ENCODE measurements at places on chromosomes 5 and 9.

DNA sequence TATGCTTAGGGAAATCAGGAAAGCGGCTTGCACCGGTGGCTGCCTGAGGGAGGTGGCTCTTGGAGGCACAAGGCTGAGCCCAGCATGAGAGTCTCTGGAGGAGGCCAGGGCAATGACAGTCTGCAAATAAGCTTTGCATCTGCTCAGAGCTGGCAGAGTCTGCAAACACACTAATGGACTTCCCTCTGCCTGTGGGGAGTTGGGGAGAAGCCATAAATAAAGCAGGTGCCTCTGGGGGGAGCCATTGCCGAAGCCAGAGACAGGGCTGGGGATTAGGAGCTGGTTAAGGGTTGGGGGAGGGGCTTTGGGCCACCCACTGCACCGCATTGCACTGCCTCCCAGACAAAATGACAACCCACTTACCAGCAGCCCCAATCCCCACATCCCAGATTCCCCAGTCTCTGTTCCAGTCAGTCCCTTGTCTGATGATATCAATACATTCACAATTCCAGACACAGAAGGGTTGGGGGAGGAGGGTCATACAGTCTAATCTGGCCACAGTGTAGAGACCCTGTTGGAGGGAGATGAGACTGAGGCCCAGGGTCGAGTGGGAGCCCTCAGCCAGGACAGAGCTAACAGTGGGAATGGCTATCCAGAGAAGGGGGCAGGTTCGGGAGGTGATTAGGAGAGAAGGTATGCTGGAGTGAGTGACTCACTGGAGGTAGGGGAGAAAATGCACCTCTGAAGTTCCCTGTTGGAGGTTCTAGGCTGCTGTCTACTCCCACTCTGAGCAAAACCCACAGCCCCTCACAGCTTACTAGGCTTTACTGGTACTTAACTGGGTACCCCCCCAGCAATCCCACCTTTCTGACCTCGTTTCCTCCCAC is 53.7 kb downstream of the PAX5 start:
- no peak for DNase-seq

GRCh38 chr5:17127743-17128231 is 89.6 kb upstream of the BASP1 start:
- DNase-seq: no peak

DNA sequence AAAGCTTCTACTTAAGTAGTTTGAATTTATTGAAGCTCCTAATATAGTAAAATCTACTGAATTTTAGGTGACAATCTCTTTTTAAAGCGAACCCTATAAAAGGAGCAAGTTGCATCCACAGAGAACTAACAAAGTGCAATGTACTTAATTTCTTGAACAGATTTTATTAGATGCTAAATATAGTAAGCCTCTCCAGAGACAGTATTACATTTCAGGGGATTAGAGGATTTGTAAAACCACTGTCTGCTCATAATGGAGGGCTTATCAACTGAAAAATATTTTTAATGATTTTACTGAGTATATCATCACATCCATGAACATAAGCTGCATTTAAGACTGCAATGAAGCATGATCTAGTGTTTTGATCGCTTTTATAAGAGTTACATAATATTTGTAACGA is 230.0 kb upstream of the EFNA5 start:
- no peak for DNase-seq

DNA sequence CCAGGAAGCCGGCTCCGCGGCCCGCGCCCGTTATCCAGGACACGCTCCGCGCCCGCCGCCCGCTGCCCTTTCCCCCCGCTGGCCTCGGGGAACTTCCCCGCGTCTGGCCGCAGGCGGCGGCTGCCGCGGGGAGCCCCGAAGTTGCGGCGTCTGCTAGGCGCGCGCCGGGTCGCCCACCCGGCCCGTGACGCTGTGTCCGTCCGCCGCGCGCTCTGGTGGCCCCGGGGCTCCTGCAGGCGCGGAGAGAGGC is 621 bp upstream of the GCNT4 start:
- DNase-seq: no peak

DNA sequence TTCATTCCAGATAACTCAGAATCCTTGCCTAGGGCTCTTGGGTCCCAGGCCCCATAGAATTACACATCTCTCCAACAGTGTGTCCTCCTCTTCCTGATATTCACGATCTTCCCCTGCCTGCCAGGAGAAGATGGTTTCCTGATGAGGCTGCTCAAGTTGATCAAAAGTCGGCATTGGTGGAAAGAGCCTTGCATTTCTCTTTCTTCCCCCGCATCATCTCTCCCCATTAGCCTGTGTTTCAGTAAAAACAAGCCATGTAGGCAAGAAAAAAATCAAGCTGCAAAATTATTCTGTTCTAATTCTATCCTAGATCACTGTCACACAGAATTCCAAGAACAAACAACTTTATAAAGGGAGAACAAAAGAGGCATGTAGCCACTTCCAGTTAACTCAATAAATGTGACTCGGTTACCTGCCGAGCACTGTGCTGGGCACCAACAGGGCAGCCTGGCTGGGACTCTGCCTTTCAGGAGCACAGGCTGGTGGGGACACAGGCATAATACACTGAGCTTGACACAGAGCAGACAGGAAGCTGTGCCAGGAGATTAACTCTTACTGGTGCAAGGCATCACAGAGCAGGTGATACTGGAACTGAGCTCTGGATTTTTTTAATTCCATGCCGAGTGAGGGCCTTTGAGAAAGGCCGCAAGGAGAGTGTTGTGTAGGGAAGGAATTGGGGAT is 25.6 kb downstream of the TMOD1 start:
- no peak for DNase-seq

DNA sequence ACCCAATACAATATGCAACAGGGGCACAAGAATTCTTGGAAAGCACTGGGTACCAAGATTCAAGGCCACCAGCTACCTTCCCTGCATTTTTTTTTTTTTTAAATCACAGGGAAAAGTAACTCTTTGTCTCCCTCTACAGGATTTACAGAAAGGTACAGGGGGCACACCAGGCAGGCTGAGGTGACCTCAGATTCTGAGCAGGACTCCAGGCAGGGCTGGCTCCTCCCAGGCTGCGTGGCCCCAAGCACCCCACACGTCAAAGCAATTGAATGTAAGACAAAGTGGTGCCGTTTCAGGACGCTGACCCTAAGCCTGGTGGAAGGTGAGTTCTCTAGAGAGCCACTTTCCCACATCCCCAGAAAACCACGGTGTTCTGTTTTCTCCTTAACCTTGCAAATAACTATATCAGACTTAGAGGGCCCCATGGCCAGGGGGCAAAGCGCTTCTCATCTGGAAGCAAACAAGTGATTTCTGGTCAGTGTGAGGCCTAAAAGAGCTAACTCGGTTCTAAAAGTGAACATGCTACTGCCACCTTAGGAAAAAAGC is 222.6 kb downstream of the ROR2 start:
- DNase-seq: peak; percentile 21

DNA sequence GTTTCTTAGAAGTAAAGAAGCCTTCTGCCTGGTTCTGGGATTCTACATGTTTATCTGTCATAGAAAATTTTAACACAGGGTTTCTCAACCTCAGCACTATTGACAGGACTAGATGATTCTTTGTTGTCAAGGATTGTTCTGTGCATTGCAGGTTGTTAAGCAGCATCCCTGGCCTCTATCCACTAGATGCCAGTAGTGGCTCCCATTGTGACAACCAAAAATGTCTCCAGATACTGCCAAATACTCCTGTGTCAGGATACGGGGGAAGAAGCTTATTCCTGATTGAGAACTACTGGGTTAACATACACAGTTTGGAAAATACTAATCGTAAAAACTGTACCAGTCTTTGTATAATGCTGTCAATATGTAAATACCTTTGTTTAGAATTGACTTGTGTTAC is 167.1 kb downstream of the NIPBL start:
- DNase-seq: no peak

DNA sequence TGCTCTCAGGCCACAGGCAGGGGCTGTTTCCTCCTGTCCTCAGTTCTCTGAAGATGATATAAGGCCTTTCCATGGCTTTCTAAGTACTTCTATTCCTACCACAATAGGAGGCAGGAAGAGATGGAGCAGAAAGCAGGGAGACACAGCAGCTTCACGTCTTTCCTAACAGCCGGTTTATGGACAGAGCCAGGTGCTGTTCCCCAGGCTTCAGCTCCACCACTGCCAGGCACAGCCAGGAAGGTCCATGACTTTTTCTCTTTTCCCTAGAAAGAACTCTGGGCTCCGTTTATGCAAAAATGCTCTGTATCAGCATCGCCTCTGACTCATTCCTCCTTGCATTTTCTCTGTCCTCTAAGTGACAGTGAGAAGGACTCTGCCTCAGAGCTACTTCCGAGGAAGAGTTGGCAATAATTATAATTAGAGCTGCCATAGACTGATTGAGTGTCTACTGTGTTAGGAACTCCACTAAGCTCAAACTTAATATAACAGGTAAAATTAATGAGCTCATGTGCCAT is 478.5 kb downstream of the RASEF start:
- DNase-seq: no peak

- no peak for DNase-seq
These were observed 7.3 kb downstream of the IRX1 start for GRCh38 chr5:3602785-3603502.

DNA sequence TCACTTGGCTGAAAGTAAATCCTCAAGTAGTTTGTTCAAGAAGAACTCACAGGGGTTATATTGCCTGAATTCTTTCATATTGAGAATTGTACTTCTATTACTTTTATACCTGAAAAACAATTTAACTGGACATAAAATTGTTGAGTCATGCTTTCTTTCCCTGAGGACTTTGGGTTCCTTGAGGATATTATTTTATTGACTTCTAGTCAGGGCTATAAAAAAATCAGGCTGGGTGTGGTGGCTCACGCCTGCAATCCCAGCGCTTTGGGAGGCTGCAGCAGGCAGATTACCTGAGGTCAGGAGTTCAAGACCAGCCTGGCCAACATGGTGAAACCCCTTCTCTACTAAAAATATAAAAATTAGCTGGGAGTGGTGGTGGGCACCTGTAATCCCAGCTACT is 17.9 kb upstream of the CDC42SE2 start:
- DNase-seq: no peak

- peak; percentile 56 for DNase-seq
These were observed 211.5 kb downstream of the SEC61B start for GRCh38 chr9:99433555-99433954.

GRCh38 chr5:58208674-58209073 is 251.2 kb downstream of the PLK2 start:
- DNase-seq: no peak

- no peak for DNase-seq
These were observed 2.1 kb downstream of the BRINP1 start for GRCh38 chr9:119366909-119367682.

- DNase-seq: no peak
These were observed 42.6 kb upstream of the APC start for GRCh38 chr5:112694853-112695709.

GRCh38 chr5:176888016-176888864 is 10.9 kb downstream of the HK3 start:
- no peak for DNase-seq

DNA sequence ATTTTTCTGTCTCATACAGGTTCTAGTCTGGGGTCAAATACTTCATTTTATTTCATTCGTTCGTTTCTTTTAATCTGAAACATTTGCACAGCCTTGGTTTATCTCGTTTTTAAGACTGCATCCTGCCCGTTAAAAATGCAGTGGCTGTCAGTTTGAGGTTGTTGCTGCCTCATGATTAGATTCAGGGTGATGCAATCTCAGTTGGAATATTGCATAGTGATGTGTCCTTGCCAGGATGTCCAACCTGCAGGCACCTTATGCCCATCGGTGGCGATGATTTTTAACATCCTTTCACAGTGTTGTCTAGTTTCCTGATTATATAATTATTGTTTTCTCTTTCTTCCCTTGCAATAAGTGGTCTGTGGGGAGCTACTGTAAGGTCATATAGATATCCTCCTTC is 45.1 kb downstream of the SH3GL2 start:
- no peak for DNase-seq

DNA sequence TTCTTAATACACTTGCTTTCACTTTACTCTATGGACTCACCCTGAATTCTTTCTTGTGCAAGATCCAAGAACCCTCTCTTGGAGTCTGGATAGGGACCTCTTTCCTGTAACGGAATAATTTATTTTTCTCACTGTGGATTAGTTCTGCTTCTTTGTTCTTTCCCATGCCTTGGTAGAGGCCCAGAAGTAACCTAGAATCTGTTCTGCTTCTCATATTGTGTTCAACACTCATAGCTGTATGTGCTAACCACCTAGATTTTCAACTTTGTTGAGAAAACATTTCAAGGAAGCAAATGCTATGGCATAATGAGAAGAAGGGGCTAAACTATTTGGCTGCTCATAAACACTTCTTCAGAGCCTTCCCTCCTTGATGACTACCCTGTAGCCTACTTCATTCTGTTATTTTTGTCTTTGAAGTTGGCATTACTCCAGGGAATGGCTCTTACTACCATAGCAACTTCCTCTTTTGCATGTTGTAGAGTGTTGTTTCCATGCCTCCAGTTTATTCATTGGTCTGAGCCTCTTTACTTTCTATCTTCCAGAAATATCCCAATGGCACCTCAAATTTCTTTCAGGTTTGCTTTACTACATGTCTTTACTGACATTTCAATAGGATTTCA is 74.3 kb downstream of the KIAA0825 start:
- no peak for DNase-seq

DNA sequence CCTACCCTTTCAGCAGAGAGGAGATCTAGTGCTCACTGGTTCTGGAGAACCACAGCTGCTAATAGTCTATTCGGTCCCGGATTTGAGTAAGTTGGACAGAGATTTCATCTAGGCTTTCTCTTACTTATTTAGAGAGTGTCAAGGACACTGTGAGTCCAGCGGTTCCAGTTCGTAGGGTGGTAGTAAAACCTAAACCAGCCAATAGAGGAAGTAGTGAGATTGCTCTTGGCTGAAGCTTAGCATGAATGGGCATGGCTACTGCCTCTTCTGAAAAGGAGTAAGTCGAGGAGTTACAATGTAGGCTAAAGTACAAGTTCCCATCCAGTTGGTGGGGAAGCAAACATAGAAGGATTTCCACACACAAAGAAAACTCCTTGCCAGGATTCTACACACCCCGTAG is 109.6 kb upstream of the MOCS2 start:
- DNase-seq: no peak

DNA sequence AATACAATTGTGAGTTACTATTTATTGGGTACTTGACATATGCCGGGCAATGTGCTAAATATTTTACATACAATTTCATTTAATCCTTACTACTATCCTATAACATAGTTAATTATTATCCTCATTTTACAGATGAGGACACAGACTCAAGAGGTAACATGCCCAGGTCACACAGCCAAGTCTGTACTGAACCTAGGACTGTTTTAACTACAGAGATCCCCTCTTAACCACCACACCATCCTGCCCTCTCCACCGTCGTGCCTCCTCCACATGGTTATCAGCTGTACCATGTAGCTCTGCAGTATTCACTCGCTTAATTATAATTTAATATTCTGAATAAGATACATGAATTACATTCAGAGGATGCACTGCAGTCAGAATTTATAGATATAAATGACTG is 5.3 kb downstream of the RAB14 start:
- no peak for DNase-seq

GRCh38 chr5:160542281-160542680 is 120.6 kb downstream of the PTTG1 start:
- no peak for DNase-seq

GRCh38 chr5:81213070-81213469 is 20.1 kb upstream of the CKMT2 start:
- no peak for DNase-seq

Measured in CD4-positive, alpha-beta T cell treated with Interleukin-15 for 4 hours (primary cell).